Stimulated activated CD4-positive, alpha-beta T cell treated with anti-CD3 and anti-CD28 coated beads, Interleukin-15, amount 100 ng/mL, for 48 hours (primary cell): ENCODE measurements at places on chromosomes 5 and 9.

GRCh38 chr5:116068028-116068632 lies 16.7 kb upstream of the COMMD10 start:
- no peak for DNase-seq

- no peak for DNase-seq
These were observed 26.5 kb downstream of the B4GALT1 start for GRCh38 chr9:33140401-33141360.

DNA sequence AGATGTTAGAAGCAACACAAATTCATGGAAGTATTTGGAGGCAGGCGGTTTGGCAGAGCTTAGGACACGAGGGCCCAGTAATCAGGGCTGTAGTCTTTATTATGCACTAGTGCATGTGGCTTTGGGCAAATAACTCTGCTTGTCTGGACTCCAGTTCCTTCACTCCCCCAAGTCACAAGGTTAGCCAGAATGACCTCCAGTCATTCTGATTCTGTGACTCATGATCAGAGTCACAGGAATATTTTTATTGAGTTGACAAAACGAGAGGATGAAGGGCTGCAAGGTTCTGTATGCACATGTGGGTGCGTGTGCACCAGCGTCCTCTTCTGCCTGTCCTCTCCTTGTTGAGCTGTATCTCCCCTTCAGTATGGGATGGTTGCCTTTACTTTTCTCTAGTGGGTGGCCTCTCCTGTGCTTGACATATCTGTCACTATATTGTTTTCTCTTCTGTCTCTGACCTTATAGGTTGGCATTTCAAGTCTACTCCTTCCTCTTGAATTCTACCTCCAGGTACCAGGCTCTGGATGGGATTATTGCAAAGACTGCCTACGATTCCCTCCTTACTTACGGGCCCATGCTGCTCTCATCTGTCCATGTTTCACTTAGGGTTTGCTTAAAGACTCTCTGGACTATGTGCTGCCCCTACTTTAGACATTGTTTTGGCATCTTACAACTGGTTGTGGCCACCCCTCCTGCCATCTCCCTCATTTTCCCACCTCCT lies 94.6 kb downstream of the KDM4C start:
- no peak for DNase-seq

DNA sequence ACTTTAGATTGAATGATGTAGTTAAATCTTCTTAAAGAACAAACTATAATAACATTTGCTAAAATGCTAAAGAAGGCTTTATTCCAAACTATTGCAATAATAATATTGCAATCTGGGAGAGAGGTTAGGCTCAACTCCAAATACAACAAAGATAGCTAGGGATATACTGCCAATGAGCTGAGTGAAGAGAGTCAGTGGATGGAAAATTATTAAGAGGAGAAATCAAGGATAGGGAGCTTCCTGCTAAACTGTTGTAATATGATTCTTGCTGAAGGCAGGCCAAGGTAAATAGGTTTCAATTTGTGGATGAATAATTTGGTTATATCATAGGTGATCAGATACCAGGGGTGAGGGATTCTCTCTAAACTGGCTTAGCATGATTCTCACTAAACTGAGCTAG lies 1651.5 kb downstream of the EFNA5 start:
- DNase-seq, result no peak

DNA sequence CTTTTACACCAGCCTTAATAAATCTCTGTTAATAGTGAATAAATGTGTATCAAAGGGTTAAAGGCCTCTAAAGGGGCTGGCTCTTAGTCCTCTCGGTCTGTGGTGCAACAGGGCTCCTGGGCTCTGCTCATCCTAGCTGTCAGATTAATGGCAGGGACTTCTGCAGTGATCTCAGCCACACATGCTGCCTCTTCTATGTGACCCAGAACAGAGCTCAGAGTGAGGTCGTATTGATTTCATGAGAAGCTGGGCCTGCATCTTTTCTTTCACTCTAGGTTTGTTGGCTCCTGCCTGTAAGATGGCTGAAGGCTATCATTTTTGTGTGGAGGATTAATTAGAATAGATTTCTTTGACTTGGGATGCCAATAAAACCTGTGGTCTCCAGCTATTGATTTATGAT lies 165.0 kb upstream of the GLRA1 start:
- no peak for DNase-seq

DNA sequence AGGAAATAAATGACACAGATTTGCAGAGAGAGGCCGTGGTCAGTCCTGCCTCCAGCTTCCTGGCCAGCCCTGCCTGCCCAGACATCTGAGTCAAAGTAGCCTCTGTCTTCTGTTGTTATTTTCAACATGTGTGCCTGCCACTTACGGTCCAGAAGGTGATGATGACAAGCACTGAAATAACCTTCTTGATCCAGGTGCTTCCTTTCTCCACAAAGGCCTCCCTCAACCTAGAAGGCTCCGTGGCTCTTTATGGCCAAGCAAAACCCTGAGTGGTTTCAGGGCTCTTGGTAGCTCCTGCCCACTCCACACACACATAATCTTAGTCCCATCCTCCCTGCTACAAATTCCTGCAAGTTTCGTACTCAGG lies 34.1 kb upstream of the SLC6A19 start:
- DNase-seq, result no peak

- no peak for DNase-seq
These were observed 2.4 kb downstream of the NEUROG1 start for GRCh38 chr5:135533334-135533733.

- no peak for DNase-seq
These were observed 126.5 kb downstream of the MYO10 start for GRCh38 chr5:16809395-16810207.

DNA sequence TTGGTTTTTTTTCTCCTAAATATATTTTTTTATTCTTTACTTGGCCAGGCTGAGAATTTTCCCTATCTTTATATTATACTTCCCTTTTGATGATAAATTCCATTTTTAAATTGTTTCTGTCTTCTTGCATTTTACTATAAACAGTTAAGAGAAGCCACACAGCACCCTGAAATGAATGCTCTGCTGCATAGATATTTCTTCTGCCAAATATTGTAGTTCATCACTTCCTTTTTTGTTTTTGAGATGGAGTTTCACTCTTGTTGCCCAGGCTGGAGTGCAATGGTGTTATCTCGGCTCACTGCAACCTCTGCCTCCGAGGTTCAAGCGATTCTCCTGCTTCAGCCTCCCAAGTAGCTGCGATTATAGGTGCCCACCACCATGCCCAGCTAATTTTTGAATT lies 8.5 kb upstream of the INIP start:
- no peak for DNase-seq

GRCh38 chr5:151107084-151107483 lies 26.2 kb upstream of the TNIP1 start:
- no peak for DNase-seq

DNA sequence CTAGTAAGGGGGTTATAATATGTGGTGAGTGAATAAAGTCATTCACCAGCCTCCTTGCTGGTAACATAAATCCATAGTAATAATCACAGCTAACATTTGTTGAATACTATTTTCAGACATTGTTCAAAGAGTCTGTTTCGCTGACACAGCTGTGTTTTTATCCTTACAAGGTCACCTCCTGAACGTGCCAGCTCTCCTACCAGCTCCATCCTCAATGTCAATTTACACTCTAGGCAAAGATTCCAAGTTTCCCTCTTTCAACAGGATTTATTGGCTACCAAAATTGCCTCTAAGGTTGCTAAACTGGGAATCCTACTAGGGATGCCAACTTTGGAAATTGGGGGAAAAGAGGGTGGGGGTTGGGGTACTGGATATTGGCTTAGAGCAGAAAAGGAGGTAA lies 30.7 kb upstream of the SMC5 start:
- DNase-seq, result no peak

DNA sequence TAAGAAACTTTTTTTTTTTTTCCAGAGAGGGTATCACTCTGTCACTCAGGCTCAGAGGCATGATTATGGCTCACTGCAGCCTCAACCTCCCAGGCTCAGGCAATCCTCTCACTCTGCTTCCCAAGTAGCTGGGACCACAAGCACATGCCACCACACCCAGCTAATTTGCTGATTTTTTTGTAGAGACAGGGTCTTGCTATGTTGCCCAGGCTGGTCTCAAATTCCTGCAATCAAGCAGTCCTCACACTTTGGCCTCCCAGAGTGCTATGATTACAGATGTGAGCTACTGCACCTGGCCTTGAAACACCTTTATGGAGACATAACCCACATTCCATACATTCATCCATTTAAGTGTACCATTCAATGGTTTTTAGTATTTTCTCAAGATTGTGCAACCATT lies 23.7 kb upstream of the CCDC180 start:
- no peak for DNase-seq

GRCh38 chr9:111030492-111030891 lies 7.8 kb downstream of the LPAR1 start:
- no peak for DNase-seq

GRCh38 chr5:39376293-39376714 lies 12.0 kb upstream of the C9 start:
- peak; percentile 19 for DNase-seq

GRCh38 chr5:94810281-94810680 lies 191.8 kb downstream of the SLF1 start:
- no peak for DNase-seq

DNA sequence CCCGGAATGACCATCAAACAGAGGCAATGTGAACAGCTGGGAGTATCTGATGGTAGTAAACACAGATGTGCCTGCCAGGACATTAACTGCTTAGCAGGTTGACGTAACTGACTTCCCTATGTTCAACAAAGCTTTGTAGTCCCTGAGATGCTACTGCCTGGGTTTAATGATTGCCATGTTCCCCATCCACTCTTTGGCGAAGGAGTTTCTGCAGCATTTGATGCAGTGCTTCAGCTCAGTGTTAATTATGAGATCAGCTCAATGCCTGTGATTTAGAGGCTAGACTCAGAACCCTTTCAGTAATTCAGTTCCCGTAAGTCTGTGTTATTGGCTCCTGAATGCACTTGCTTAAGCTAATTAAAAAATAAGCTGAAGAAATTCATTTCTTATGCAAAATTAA lies 547.3 kb upstream of the ZNF608 start:
- DNase-seq, result no peak

GRCh38 chr9:89637787-89638186 lies 33.0 kb downstream of the GADD45G start:
- DNase-seq, result no peak

DNA sequence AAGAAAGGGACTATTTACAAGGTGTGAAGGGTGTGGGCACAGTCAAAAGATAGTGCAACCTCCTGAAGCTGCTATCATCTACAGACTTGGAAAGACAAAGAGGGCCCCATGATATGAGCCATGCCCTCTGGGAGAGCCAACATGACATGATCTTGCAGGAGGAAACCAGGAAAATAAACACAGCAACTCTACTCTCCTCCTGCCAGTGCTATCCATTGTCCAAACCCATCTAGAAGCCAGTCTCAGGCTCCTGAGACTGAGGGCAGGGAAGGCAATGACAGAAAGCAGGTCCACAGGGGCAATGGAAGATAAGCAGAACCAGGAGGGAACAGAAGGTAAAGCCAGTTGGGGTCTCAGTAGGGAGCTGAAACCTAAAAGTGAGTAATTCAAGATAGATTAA lies 37.1 kb downstream of the PLPP1 start:
- no peak for DNase-seq

DNA sequence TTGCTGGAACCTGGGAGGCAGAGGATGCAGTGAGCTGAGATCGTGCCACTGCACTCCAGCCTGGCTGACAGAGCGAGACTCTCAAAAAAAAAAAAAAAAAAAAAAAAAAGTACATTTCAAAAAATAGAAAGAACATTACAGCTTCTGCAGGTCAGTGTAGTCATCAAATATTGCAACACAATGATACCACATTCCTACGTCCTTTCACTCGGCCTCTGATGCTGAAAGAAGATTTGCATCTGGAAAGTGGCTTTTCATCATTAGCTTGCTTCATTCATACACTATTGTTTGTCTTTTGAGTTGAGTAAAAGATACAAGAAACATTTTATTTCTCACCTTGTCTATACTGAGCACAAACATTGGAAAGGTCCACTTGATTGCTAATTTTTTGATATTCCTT lies 59.6 kb upstream of the CPLANE1 start:
- no peak for DNase-seq

- no peak for DNase-seq
These were observed 302.2 kb downstream of the DIRAS2 start for GRCh38 chr9:90340421-90340820.

DNA sequence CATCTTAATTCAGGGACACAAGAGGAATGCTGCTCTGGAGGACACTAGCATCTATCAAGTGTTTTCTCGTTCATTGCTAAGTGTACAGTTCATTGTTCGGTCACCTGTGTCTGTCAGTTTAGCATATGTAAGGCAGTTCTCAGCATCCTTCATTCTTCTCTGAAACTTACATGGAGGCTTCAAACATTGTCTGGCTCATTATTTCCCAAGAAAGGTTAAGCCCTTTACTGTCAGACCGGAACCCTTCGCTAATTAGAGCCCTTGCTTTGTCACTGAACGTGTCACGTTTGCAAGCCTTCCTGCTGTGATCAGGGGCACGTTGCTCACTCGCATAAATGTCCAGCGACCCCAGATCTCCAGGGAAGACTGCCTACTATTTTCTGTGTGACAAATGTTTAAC lies 62.3 kb upstream of the RIOK2 start:
- no peak for DNase-seq

GRCh38 chr9:79026316-79026715 lies 545.4 kb upstream of the TLE4 start:
- no peak for DNase-seq
